ENCODE measurements at places on chromosomes 16 and 17. TPM values are rescaled to one million over a fixed set of nuclear protein-coding genes. Genes with fewer than 3 reads are reported as not detected.

GCGR gene
- 0.67 TPM for total RNA-seq

DNA sequence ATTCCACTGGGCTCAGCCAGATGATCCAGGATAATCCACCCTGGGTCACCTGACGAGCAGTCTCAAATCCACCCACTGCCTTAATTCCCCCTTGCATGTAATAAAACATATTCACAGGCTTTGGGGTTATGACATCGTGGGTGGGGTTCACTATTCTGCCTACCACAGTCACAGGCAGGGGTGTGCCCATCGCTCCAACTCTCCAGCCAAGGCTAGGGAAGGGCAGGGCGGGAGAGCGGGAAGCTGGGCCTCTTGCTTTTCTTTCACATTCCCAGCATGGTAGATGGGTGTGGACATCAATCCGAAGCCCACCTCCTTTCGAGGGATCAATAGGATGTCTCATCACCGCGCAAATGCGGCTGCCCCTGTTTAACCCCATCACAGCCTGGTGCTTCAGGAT, 12.7 kb upstream of the CD300LD start:
- DNase-seq = no peak

- no peak for DNase-seq
Measured at GRCh38 chr17:21129023-21129681, 2.4 kb downstream of the DHRS7B start.

KRT36 gene
- total RNA-seq = not detected

- DNase-seq = peak; percentile 83
Measured at GRCh38 chr17:44210342-44211192, 8.9 kb downstream of the UBTF start.

KRT20 gene
- total RNA-seq = 1,967 TPM

ZP2 gene
- total RNA-seq = 0.18 TPM

GRCh38 chr17:33523577-33523981, 230.5 kb upstream of the ASIC2 start:
- no peak for DNase-seq

GRCh38 chr17:74466828-74467184, 372 bp downstream of the CD300A start:
- no peak for DNase-seq

DNA sequence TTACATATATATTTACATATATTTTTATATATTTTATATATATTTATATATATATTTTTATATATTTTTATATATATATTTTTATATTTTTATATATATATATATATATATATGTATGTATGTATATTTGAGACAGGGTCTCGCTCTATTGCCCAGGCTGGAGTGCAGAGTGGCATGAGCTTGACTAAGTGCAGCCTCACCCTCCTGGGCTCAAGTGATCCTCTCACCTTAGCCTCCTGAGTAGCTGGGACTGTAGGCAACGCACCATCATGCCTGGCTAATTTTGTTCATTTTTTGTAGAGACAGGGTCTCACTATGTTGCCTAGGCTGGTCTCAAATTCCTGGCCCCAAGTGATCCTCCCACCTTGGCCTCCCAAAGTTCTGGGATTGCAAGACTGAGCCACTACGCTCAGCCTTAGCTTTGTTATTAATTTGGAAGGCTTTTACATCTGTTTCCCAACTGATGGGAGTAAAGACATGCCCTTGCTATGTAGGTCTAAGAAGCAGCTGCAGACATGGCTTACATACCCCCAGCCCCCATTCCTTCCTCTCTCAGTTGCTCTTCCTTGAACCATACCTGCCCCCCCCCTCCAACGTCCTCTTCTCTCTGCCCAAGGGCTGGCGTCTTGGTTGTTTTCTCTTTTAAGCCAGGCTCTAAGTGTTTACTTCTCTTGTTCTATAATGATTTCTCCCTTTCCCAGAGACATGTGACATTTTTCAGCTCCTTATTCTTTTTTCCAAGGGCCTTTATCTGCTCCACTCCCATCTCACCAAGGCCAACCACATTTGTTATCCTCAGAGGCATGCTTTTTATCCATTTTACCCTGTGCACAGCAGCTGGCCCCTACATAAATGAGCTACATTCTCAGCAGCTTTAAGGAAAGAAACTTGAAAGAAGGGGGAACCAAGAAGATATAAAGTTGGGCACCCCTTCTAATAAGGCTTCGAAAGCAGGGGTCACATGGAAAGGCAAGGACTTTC, 64.2 kb upstream of the ATF7IP2 start:
- DNase-seq = no peak

TK1 gene
- 14.8 TPM for total RNA-seq

- peak; percentile 59 for DNase-seq
Measured at GRCh38 chr17:82837586-82838320, 2.1 kb downstream of the ZNF750 start.

GRCh38 chr17:47840742-47841487, at the start of gene SCRN2:
TSS of gene SCRN2 (minus strand) at chr17:47841273. CDS start at chr17:47840843, 430 bp downstream.
- peak; percentile 89 for DNase-seq

SLFN14 gene
- total RNA-seq = not detected

- peak; percentile 86 for DNase-seq
Measured at GRCh38 chr16:28210979-28211588, 681 bp downstream of the XPO6 start.

DNA sequence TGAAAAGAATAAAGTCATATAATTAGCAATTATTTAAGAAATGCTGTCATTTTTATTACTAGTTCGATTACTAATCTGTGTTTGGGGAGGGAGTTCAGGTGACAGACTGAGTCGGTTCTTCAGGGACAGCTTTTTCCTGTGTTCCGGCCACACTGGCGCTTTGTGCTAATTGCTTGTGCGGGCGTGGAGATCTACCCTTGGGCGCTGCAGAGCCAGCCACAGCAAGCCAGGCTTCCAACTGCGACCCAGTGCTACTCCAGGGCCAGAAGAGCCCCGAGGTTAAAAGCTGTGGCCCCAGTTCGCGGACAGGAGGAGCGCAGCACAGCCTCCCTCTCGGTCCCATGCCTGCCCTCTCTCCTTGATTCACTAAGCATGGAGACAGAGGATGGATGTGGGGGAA, 6.5 kb upstream of the OR2C1 start:
- no peak for DNase-seq

HSPB9 gene
- total RNA-seq = not detected

PPM1E gene
- total RNA-seq = 0.03 TPM

DNA sequence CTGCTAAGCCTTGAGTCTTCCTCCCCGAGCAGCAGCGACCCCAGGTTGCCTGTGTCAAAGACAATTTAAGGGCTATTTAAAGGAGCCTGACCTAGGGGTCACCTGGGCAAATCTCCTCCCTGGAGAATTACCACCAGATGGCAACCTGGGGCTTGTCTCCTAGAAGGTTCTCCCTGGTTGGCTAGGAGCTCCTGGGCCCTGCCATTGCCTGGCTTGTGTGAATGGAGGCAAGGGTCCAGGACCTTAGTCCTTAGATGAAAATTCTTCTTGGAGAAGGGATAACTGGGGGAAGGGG, 51.3 kb upstream of the TAC4 start:
- DNase-seq = no peak

GRCh38 chr17:47072886-47073285, 93.8 kb upstream of the RPRML start:
- no peak for DNase-seq

- no peak for DNase-seq
Measured at GRCh38 chr17:27646232-27646631, 15.2 kb downstream of the LGALS9 start.

Measured in left colon (tissue), 2 donors.